ENCODE measurements at places on chromosomes 5 and 9.
A peak's percentile ranks its signal among the peaks of the same experiment; 100 is the strongest.

DNA sequence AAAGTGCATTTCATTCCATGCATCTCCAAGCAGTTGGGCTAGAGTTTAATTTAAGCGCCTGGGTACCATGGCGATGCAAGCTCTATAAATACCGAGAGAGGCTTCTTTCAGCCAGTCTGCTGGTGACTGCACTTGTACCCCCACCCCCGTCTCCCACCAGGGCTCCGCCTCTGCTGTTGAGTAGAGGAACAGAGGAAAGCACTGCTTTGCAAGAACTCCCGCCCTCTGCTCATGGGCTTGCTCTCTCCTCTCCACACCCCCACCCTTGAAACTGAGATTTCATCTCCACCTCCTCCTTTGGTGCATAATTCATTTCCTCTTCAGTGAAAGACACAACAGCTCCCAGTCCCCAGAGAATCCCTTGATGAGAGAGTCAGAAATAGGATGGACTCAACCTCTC lies 5.1 kb upstream of the WWC1 start:
- no peak for DNase-seq

DNA sequence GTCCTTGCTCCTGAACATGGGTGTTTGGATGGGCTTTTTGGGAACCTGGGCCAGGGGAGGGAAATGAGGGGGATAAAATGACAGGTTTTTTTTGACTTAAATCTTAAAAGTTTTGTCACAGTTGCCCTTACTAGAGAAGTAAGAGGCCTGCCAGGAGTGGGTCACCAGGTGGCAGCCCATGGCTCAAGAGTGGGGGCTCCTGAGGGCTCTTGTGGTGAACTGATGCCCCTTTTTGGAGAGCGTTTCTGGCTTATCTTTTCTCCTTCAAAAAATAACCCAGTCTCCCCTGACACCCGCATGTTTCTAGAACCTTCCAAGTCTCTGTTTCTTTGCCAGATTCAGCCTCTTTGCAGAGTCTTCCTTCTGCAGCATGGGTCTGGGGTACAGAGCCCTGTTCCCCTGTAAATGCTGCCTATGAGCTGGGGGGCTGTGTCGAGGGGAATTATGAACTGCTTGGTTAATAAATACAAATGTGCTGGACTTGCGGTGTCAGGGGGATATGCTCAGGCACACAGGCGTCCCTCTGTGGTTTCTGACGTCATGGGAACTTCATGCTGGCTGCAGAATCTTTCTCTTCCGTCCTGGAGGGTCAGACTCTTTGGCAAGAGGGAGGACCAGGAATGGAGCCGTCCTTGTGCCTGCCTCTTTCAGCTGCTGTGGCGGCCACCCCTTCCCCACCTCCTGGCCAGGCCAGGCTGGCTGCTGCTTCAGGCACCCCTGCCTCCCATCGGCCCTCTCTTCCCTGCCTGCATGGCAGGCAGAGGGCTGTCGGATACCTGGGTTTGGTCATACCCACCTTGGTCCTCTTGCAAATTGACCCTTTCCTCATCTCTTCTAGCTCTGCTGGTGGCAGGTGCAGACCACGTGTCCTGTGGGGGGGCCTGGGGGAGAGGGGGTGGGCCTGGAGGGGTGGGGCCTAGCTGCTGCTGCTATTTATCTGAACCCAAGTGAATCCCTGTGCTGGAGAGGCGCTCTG lies 30.1 kb downstream of the PTPA start:
- peak; percentile 91 for DNase-seq

GRCh38 chr9:132000659-132001058 lies 79.0 kb downstream of the MED27 start:
- DNase-seq, result no peak

DNA sequence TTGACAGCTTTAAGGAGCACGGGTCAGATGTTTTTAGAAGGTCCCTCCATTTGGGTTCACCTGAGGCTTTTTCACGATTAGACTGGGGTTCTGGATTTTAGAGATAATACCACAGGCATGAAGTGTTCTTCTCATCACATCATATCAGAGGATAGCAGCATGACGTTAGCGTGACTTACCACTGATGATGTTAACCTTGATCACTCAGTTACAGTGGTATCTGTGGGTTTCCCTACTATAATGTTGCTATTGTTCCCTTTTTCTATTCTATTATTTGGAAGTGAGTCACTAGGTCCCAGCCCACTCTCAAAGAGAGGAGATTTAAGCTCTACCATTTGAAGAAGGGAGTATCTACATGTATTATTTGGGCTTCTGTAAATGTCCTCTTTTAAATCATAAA lies 300.0 kb downstream of the MAST4 start:
- no peak for DNase-seq

DNA sequence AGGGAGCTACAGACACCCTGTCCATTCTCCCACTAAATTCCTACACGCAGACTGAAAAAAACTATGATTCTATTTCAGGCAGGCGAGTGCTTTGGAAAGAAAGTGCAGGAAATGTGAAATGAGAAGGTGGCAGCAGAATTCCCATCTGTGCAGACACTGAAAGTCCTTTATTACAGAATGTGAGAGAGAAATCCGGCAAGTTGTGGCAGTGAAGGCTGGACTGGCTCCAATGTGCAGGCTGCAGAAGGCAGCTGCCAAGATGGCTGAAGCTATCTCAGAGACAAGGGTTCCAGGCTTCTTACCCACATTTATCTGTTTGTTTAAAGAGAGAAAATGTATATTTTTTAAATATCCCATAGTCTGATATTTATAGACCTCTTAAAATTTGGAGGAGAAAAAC lies 161.8 kb upstream of the VLDLR start:
- DNase-seq, result no peak

DNA sequence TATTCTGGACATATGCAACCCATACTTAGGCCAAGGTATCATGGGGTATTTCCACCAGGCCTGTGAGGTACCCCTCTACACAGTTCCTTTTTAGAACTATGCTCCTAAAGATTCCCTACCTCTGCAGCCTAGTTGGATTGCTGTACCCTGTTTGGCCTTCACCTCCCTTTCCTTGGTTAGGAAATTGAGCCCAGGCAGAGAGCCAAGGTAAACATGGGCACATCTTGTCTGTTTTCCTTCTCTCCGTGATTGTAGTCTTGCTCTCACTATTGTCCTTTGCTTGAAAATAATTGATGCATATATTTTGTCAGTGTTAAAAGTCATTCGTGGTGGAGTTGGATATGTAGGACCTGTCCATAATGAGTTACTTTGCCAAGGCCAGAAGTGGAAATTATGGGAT lies 26.7 kb downstream of the BDP1 start:
- DNase-seq, result peak; percentile 25

DNA sequence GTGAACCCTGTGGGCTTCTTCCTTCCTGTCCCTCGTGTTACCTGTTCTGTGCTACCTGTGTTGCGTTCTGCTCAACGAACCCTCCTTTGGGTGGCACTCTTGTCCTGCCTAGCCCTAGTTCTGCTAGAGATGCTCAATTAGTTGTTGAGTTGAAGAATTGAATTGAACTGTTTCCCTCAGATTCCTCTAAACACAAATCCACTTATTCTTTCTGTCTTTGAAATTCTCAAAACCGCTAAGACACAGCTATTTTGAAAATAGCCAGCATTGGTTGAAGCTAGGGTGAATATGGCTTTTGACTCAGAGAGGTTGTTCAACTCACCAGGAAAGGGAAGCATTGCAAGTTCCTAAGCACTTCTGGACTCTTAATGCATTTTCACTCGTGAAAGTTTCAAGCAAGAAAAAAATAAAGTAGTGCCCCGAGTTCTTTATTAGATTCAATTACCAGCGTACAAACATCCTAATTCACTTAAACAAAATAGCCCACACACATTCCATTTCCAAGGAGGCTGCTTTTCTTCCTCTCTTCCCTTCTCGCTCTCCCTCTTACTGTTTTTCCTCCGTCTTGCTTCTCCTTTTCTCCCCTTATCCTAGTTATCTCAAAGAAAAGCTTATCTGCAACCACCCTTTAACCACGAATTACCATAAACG lies 642 bp upstream of the ITGA1 start:
- DNase-seq, result no peak

DNA sequence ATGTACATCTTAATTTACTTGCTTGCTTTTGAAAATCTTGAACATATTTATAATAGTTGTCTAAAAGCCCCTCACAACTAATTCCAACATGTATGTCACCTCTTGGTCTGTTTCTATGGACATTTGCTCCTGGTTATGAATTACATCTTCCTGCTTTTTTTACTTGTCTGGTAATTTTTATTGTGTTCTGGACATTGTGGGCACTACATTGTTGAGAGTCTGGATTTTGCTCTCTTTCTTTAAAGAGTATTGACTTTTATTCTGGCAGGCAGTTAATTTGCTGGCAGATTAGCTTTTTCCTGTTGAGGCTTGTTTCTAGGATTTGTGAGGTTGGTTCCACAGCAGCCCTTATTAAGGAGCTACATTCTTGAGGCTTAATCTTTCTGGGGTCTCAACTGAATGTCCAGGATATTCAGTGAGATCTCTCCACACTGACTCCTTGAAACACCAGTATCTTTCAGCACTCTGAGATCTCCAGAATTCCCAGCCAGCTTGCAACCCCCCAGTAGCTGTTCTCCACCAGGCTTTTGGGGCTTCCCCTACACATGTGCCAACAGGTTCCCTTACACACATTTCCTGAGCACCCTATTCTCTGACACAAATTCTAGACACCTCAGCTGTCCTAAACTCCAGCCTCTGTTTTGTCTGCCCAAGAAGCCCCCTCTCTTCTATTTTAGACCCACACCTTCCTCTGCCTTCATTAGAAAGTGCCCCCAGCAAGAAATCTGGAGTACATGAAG lies 27.4 kb downstream of the KIAA1191 start:
- DNase-seq, result no peak

- DNase-seq, result no peak
These were observed 315.0 kb downstream of the EDIL3 start for GRCh38 chr5:84069608-84070179.

- DNase-seq, result no peak
These were observed 9.2 kb upstream of the FYB1 start for GRCh38 chr5:39228596-39228995.

DNA sequence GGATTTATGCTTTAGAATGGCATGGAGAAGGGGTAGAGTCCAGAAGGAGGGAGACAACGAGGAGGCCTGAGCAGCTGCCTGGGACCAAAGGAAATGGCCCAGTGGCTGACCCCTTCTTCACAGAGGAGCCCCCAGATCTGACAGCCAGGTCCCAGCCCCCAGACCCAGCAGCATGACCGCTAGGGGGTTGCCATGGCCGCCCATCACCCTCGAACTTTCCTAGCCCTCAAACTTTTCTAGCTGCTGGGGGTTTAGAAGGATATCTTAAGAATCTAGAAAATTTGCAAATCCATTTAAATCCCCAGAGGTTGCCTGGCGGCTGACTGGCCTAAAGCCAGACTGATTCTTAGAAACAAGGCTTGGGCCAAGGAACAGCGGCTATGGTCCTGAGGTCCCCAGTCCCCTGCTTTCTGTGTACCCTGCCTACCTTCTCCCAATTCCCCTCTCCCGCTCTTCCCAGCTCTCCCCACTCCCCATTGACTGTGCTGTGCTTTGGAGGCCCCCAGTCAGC lies 972 bp downstream of the PDGFRB start:
- no peak for DNase-seq

DNA sequence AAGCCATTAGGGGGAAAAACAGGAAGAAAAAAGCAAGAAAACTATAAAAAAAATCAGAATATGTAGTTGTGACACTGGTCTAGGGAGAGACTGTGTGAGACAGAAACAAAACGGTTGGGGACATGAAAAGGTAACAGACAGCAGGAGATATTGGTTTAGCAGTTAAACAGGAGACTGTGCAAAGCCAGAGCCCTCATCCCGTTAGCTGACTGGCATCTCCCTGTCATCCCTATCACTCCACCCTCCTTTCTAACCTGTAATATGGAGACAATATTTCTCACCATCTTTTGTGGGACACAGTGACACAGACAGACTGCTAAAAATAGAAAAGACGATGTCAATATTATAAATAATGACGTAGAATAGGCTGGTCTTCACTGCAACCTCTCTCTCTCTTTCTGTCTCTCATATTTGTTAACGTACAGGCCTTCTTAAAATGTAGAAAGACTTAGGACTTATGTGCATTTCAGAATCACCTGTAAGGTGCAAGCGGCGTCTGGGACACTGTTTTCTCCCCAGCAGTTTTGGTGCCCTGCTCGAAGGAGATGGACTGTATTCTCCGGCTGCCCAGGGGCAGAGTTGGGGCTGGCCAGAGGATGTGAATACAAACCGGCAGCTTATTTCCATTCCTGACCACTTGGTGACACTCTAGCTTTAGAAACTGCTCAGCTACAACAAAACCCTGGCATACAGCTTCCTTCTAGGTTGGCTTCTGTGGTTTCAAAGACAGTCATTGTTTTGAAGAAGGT lies 190.6 kb downstream of the MAT2B start:
- DNase-seq, result peak; percentile 68

DNA sequence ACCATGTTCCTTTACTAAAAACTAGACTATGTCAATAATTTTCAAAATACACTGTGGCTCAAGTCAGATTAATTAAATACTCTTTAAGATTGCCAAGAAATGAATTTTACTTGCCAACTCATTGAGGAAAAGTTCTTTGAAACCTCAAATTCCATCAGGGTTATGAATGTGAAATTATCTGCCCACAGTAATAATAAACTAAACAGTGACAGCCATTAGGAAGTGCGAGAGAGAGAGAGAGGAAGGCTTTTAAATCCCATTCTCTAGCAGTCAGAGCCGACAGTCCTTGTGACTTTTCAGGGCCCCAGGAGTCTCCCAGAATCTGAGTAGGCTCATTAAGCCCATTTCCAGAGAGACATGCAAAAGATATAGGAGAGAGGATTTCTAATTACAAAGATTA lies 236.1 kb downstream of the MARCHF11 start:
- no peak for DNase-seq

DNA sequence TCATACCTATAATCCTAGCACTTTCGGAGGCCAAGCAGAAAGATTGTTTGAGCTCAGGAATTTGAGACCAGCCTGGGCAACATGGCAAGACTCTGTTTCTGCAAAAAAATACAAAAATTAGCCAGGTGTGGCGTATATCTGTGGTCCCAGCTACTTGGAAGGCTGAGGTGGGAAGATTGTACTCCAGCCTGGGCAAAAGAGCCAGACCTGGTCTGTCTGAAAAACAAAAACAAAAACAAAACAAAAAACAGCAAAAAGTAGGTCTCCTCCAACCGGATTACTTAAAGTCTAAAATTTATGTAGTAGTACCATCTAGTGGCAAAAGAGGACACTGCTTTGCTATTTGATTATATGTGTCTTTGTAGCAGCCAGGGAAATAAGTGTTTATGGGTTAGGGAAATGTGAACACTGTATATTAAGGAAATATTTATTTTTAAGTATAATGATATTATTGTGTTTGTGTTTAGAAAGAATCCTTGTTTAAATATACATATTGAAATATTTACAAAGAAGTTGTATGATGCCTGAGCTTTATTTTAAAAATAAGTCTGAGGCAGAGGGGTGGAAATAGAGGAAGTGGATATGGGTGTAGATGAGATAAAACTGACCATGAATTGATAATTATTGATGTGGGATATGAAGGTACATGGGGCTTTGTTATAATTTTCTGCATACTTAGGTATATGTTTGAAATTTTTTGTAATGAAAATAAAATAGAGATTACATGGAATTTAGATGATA lies 20.0 kb downstream of the APC start:
- peak; percentile 38 for DNase-seq
